ENCODE measurements at places on chromosomes 11 and 22.

DNA sequence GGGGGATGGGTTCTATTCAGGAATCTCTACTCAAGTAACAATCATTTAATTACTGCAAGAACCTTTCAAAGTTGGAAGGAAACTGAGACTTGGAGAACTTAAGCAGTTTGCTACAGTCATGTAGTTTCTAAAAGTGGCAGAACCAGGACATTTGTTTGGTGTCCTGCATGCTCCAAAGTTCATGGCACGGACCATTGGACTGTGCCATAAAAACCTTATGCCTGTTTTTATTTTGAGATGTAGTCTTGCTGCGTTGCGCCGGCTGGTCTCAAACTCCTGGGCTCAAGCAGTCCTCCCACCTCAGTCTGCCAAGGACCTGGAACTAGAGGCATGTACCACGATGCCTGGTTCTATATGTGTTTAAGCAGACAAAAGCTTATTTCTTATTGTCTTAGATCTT is 18.6 kb upstream of the AIFM3 start:
- DNase-seq = no peak

GRCh38 chr11:115363921-115364320 is 140.3 kb downstream of the CADM1 start:
- no peak for DNase-seq

DNA sequence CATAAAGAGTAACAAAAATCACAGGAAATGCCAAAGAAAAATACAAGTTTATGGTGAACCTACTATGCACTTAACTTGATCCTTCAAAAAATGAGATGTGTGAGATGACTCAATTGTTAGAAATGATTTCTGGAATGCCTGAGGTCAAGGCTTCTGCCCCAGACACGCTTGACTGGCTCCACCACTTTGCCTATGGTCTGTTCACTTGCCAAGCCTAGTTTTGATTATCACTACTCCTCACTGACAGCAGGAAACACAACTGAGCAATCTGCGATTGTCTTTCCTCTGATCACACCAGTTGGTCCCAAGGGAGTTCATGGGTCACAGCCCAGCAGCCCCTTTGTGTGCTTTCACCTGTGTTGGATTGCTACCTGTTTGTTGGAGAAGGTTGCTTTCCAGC is 20.6 kb upstream of the PRDM10 start:
- no peak for DNase-seq

DNA sequence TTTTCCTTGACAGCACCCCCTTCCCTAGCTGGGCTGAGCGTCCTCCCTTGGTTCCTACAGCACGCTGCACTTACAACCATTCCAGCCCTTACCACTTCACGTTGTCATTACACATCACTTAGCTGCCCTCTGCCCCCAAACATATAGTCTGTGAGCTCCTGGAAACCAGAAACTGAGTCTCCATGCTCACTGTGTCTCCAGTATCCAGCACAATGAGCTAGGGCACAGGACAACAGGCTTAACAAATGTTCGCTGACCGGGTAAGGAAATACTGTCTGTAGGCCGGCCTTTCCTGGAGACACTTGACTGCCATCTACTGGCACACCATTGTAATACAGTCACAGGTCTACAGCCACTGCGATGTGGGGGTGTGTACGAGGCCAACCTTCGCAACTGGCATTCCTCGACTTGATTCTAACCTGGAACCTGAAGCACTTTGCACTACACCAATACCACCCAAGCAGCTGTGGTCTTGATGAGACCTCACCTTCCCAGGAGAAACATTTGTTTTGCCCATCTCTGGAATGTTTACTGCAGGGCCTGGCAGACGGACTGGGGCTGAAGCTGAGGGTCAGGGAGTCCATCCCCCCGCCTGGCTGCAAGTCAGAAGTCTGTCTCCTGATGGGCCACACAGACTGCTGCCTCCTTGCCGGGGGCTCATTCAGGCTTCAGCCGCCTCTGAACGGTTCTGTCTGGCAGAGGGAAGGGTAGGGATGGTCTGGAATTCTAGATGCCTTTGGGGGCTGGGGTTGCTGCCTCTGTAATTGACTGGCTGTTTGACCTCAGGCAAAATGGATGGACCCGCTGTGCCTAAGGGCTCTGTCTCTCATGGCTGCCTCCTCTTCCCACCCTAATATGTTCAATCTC is 72.0 kb downstream of the SYN3 start:
- DNase-seq = peak; percentile 45

- DNase-seq = no peak
Observed at GRCh38 chr11:70682056-70682455, 283.7 kb downstream of the CTTN start.

- DNase-seq = peak; percentile 99
Observed at GRCh38 chr11:118689852-118690552, 10.6 kb upstream of the TREH start.

DNA sequence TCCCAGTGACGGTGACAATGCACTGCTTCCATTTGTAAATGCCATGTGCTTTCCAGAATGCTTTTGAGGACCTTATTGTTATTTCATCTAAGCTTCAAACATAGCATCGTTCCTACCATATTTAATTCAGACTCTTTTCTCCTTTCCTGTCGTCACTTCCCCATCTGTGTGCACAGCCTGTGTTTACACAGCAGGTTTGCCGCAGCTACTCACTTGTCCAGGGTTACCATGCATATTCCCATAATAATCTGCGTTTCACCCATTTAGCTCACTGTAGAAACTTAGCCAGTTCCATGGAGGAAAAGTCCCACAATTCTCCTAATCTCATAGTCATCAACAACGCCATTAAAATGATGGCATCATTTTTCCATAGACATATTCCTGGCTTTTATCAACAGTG is 48.0 kb downstream of the FLI1 start:
- DNase-seq = no peak

DNA sequence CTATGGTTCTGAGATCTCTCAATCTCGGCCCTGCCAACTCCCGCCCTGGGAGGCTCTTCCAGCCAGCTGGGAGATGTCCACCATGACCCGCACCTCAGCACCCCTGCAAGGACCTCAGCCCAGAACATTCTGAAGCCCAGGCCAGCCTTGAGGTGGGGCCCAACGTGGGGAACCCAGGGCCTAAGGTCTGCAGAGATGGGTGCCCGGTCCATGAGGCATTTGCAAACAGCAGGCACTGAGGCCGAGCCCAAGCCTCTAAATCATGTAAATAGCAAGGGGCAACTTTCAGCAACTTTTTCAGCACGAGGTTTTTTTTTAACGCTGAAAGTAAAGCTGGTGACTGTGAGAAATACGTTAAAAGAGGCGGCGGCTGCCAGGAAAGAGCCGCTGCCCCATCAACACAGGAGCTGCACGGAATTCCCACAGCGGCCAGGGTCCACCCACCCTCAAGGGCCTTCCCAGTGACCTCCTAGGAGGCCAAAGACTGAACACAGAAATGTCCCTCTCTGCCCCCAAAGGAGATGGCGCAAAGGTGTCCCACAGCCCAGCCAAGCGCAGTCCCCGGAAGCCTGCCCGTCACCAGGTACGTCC is 46.9 kb downstream of the BRD1 start:
- no peak for DNase-seq

DNA sequence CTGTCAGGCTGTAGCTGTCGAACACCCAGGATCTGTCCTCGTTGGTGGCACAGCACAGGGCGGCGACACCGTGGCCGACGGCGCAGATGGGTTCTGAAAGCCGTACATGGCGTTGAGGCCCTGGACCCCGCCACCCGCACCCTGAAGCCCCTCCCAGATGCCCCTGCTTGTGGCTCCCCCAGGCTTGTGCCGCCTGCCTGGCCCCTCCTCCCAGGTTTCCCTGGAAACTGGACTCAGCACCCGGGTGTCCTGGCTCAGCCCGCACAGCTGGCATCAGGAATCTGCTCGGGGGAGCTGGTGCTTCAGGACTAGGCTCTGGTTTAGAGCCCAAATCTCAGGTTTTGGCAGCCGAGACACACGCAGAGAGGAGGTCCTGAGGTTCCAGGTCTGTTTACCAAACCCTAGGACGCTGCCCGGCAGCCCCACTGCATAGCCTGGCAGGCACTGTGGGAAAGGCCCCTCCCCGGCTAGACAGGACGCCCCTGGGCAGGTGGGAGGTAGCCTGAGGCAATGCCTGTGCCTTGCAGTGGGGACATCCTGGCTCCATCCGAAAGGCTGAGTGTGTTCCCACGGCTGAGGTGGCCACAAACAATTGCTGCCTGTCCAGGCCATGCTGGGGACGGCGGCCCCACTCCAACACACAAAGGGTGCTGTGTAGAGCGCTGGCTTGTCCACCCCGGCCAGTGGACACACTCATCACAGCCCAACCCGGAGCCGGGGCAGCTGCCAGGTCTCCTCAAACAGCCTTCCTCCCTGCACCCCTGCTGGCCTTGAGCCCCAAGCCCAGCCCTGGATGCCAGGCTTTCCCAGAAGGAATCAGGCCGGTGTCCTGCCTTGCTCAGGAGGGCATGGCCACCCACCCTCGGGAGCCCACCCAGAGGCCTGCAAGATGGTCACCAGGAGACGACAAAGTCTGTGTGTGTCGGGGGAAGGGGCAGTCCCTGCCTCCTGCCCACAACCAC is 4.6 kb downstream of the GATD1 start:
- DNase-seq = peak; percentile 86

DNA sequence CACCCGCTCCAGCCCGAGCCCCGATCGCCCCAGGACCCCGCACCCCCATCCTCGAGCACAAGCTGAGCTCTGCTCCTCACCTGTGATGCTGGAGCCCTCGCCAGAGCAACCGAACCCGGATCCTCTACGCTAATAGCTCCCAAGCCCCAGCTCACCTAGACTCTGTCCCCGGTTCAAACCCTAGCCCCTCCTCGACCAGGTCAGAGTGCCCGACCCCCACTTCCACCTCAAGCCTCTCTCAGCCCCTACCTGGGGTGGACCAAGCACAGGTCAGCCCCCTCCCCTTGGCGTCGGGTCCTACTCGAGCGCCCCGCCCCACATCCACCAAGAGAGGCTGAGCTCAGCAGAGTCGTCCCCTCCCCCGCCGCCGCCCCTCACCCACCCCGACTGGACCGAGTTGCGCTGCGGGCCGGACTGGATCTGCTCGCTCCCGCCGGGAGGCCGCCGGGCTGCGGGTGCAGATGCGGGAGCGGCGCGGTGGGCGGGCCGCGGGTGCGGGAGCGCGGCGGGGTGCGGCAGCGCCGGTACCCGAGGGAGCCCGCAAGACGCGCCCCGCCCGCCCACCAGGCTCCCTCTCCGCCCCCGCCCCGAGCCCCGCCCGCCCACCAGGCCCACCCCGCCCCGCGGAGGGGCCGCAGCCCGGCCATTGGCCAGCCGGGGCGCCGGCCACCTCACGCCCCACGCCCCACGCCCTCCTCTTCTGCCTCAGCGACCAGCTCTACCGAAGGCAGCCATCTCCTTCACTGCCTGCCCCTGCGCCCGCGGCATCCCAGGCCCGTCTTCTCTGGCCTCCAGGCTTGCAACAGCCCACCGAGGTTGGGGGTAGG is 577 bp upstream of the DKK3 start:
- peak; percentile 53 for DNase-seq

DNA sequence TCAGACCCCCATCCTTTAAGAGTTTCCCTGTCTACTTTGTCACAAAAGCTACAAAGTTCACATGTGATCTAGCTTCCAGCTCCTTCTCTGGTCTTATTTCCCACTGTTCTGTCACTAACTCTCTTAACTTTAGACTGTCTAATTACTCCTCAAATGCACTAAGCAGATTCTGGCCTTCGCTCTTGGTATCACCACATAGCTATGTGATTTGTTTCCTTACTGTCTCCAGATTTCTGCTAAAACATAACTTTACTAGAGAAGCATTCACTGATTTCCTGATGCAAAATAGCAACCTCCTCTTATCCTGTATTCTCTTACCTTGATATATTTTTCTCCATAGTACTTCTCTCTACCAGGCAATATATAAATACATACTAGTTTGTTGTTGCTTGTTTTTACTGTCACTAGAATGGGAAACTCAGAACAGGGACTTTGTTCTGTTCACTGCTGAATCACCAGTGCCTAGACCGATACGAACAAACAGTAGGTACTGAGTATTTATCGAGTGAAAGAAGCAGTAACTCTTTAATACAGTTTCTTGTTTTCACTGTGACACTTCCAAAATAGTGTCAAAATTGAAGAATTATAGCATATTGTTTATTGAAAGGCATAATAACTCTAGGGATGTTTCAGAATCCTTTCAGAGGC is 205.6 kb downstream of the DDX10 start:
- no peak for DNase-seq

GRCh38 chr11:8706673-8707432 is 24.3 kb downstream of the RPL27A start:
- no peak for DNase-seq

DNA sequence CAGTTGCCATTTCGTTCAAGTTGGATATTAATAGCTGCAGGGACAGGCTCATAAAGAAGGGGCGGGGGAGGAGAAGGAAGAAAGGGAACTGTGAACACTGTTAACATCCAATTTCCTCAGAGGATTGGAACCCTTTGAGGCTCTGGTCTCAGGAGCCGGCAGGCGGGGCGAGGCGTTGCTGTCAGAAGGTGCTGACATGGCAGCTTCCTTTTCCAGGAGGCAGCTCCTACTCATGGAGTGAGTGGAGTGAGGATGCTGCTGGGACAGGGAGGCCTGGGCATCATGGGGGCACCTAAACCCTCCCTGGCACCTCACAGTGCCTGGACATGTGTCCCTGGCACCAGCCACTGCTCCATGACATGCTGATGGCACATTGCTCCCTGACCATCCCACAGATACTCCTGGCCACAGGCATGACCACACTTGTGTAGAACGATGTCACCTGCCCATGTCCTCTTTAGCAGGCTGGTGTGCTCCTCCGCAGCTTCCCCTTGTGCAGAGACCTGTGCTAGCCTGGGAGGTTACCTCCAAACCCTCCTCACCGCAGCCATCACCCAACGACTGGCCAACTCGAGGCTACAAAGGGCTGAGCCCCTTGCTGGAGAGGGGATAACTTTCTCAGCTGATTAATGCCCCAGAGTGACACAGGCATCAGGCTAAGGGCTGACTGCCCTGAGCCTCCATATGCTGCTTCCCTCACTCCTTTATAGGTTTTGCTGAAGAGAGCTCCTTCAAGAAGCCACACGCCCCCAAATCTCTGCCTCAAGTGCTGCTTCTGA is 79.6 kb upstream of the NECTIN1 start:
- no peak for DNase-seq

DNA sequence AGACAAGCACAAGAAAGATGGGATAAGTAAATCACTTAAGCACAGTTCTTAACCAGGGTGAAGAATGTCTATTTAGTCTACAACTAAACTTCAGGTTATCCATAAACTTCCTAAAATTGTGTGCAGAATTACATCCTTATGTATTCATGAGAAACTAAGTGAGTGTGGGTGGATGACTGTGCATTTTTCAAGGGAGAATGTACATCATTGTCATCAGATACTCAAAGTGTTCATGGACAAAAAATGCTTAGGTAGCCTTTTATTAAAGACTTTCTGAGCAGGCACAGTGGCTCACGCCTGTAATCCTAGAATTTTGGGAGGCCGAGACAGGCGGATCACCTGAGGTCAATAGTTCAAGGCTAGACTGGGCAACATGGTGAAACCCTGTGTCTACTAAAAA is 2023.8 kb downstream of the LRRC4C start:
- no peak for DNase-seq
